GM04504 (cell line): ENCODE measurements at places on chromosomes 7 and 10.

- DNase-seq: no peak
These were observed 400.8 kb downstream of the SEMA3D start for GRCh38 chr7:84786073-84786472.

- DNase-seq: no peak
These were observed 23.0 kb upstream of the STK17A start for GRCh38 chr7:43559946-43560335.

GRCh38 chr10:48973065-48973464, 33.4 kb upstream of the LRRC18 start:
- DNase-seq: no peak

GRCh38 chr10:17673471-17674061, 29.6 kb downstream of the STAM start:
- DNase-seq: peak; percentile 76

DNA sequence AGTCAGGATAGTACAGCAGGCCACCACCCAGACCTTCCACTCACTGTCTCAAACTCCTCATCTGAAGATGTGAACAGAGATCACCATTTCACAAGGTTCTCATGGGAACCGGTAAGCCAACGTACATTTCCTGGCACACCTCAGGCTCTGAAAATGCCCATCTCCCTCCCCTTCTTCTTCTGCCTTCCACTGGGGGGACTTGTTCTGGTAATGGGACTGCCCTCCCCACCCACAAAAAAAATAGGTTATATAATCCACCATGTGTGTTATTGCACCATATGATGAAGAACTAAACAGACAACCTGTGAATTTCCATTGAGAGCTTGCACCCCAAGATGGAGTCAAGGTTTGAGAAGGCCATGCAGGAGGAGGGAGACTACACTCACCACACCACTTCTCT, 42.1 kb upstream of the IKZF1 start:
- DNase-seq: no peak

GRCh38 chr10:131865223-131865917, 35.4 kb upstream of the PPP2R2D start:
- no peak for DNase-seq

GRCh38 chr7:79854621-79855020, 280.0 kb upstream of the GNAI1 start:
- no peak for DNase-seq

DNA sequence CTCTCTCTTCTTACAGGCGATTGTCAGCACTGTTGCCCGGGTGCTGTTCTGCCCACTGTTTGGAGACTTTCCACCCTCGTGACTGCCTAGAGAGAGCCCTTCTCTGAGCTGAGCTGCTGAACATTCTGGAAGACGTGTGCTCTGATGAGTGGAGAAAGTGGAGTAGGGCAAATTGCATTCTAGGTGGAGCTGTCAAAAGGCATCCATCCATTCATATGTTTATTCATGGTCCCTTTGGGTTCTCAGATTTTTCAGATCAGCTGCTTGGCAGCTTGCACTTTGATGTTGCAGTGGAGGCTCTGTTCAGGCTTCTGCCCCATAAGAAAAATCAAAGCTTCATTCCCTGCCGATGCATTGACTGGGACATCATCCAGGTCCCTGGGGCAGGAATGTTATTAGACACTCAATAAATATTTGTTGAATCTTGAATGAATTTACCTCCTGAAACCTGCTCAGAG, 120.7 kb upstream of the EEPD1 start:
- DNase-seq: no peak

DNA sequence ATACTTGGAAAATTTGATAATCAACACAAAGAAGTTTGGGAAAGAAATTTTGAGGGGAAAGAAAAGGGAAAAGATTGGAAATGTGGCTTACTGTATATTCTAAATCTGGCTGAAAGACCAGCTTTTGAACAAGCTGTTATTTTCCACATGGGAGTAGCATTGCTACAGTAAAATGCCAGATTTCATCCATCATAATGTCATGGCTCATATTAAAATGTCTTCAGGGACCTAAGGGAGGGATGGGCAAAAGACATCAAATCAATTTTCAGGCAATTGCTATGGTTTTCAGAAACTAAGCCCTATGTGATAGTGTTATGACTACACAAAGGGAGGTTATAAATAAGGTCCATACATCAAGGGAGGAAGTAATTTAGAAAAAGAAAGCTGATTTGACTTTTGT, 1116.9 kb upstream of the CELF2 start:
- DNase-seq: no peak

DNA sequence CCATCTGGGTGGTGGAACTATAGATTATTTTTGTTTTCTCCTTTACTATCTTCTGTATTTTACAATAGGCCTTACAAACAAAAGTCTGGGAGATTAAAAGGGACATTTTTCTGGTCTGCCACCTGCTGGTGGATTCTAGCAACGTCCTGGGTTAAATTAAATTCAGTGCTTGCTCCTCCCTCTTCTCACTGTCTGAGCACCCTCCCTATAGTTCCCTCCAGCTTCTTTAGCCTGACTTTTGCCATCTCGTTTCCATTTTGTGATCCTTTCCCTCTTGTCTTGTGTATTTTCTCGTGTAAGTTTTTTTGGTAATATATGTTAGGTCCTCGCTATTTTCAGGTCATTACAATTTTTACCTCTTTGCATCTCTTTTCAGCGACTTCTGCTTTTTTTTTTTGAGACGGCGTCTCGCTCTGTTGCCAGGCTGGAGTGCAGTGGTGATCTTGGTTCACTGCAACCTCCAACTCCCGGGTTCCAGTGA, 16.1 kb downstream of the ANKRD16 start:
- peak; percentile 55 for DNase-seq

GRCh38 chr10:45373576-45374349, at the start of gene ALOX5:
ALOX5 (plus strand) TSS chr10:45374216; CDS start chr10:45374280, 64 bp downstream.
- DNase-seq: no peak

GRCh38 chr7:66256281-66256680, 51.1 kb downstream of the TPST1 start:
- no peak for DNase-seq

- no peak for DNase-seq
These were observed 59.6 kb downstream of the ZRANB1 start for GRCh38 chr10:125001313-125002046.

- no peak for DNase-seq
These were observed 130.2 kb upstream of the COBL start for GRCh38 chr7:51446785-51447184.

GRCh38 chr7:156793334-156793733, 99.6 kb downstream of the LMBR1 start:
- DNase-seq: no peak

DNA sequence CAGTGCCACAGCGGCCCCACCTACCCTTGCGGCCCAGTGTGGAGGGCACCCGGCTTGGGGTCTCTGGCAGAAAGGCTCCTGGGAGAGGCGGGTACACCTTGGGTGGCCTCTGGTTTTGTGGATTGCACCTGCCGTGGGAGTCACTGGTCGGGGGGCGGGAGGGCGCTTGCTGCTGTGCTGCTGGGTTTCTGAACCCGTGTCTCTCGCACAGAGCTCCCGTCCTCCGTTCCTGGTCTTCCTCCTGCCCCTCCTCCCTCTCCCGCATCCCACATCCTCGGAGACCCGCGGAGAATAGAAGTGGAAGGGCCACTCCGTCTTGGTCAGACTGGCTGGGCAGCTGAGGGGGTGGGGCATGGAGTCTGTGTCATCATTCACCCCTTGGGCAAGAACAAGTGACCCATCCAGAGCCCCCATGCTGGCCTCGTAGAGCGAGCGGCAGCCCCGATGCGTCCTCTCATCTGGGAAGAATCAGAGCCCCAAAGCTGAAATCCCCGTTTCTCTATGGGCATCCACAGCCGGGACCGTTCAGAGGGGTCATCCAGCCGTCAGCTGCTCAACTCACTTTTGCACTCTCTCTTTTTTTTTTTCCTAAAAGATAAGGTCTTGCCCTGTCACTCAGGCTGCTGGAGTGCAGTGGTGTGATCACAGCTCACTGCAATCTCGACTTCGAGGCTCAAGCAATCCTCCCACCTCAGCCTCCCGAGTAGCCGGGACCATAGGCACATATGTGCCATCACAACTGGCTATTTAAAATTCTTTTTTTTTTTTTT, 4.0 kb downstream of the MAFK start:
- DNase-seq: no peak

DNA sequence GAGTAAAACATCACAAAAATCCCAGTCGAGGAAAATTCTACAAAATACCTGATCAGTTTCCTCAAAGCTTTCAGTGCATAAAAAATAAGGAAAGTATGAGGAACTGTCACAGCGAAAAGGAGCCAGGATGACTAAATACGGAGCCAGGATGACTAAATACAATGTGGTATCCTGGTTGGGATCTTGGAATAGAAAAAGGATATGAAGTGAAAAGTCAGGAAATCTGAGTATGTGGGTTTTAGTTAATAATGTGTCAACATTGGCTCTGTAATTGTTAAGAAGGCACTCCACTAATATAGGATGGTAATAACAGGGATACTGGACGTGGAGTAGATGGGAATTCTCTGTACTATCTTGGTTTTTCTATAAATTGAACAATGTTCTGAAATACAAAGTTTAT, 175.5 kb downstream of the SUGCT start:
- DNase-seq: no peak

DNA sequence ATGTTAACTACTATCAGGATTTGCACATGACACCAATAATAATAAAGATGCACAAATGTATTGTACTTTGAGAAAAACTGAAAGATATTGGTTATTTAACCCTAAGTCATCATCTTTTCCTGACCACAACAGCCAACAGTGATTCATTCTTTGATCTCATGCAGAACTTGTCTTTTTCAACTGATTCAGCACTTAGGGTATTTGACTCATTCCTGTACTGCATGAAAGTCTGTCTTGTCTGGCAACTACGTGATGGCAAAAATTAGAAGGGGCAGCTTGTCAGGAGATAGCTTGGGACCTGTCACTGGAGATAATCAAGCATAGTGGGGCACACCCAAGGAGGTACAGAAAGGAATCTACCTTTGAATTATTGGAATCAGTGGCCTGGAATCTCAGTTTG, 77.8 kb upstream of the LRRC17 start:
- no peak for DNase-seq

- DNase-seq: no peak
These were observed 18.6 kb upstream of the ADGRA1 start for GRCh38 chr10:133069033-133069525.

GRCh38 chr10:69864321-69864720, 62.6 kb downstream of the COL13A1 start:
- peak; percentile 75 for DNase-seq

DNA sequence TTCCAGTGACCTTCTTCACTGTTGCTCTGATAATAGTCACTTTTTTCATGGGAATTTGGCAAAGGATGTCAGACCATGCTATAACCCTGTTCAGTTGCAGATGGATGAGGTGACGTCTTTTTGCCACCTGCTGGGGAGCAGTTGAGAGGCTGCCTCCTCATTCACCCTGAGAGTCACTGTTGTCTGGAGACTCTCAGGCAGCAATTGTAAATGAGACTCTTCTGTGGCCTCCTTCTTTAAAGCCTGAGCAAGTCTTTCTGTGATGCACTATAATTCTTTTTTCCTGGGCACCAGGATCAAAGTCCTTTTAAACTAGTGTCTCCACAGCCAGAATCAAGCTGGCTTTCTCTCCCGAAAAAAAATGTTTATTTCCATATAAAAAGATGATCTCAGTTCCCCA, 345.1 kb downstream of the ARL4A start:
- no peak for DNase-seq

GRCh38 chr7:27096768-27097514, 1.1 kb upstream of the HOXA1 start:
- peak; percentile 25 for DNase-seq

- DNase-seq: no peak
These were observed 138.7 kb downstream of the NRP1 start for GRCh38 chr10:33195608-33196376.

GRCh38 chr10:85668522-85668921, 698.1 kb downstream of the GRID1 start:
- DNase-seq: no peak

DNA sequence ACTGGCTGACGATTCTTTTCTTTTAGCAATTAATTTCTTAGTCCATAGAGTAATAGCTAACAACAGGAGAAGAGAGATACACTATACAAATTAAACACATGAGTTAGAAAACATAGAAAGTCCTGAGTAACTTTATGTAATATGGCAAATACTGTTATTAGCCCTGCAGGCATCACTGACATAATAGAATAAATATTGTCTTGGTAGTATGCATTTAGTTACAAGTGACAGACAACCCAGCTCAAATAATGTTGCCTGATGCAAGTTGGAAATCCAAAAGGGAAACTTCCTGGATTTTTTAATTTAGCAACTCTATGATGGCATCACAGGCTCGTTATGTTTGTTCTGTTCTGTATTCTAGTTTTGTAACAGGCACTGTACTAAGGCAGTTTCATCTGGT, 95.1 kb downstream of the DKK1 start:
- no peak for DNase-seq

GRCh38 chr7:70833726-70834125, 298.2 kb upstream of the GALNT17 start:
- peak; percentile 7 for DNase-seq

GRCh38 chr10:4658777-4659176, 167.2 kb upstream of the AKR1E2 start:
- DNase-seq: no peak

- DNase-seq: no peak
These were observed 51.8 kb upstream of the DNAAF5 start for GRCh38 chr7:674454-675410.

- DNase-seq: no peak
These were observed 34.1 kb upstream of the NMT2 start for GRCh38 chr10:15202639-15203038.

DNA sequence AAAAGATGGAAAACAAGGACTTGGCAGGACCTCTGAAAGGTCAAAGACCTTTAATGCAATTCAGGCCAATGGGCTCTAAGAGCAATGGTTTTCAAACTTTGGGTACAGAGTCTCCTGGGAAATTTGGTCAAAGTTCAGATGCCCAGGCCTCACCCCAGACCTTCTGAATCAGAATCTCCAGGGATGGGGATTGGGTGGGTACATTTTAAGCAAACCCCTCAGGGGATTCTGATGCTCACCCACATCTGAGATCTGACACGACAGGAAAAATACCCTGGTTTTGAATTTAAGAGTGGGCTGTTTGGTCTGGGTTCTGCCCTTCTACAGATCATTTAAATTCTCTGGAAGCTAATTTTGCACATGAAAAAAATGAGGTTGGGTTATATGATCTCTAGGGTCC, 214.8 kb upstream of the PLXNA4 start:
- DNase-seq: no peak

- DNase-seq: no peak
These were observed 346.4 kb downstream of the THSD7A start for GRCh38 chr7:11485636-11486035.

- no peak for DNase-seq
These were observed 60.0 kb downstream of the RAPGEF5 start for GRCh38 chr7:22296916-22297315.

GRCh38 chr10:24251547-24251946, 42.6 kb downstream of the KIAA1217 start:
- no peak for DNase-seq

DNA sequence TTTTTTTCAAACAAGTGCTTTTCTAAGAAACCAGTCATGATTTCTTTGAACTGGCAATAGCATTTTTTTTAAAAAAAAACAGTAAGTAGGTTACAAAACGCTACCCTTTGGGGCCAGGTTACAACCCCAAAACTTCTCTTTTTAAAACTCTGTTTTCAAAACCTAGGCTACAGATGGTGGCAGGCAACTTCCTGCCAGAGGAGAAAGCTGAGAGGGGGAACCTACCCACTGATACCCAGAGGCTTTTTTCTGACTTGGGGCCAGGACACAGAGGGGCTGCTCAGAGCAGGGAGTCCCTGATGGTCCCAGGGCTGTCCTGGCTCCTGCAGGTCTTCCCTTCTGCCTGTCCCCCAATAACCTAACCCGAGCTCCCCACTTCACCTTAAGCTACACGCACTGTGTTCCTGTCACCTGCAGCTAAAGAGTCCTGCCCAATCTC, 6.9 kb downstream of the STN1 start:
- no peak for DNase-seq
